Fibroblast of pulmonary artery (primary cell): ENCODE measurements at places on chromosomes 1 and 21.
A peak's percentile ranks its signal among the peaks of the same experiment; 100 is the strongest.

- no peak for DNase-seq
These were observed 5.4 kb downstream of the MYOG start for GRCh38 chr1:203080456-203080855.

GRCh38 chr1:206461602-206462455, 8.4 kb upstream of the IKBKE start:
- DNase-seq: peak; percentile 87

DNA sequence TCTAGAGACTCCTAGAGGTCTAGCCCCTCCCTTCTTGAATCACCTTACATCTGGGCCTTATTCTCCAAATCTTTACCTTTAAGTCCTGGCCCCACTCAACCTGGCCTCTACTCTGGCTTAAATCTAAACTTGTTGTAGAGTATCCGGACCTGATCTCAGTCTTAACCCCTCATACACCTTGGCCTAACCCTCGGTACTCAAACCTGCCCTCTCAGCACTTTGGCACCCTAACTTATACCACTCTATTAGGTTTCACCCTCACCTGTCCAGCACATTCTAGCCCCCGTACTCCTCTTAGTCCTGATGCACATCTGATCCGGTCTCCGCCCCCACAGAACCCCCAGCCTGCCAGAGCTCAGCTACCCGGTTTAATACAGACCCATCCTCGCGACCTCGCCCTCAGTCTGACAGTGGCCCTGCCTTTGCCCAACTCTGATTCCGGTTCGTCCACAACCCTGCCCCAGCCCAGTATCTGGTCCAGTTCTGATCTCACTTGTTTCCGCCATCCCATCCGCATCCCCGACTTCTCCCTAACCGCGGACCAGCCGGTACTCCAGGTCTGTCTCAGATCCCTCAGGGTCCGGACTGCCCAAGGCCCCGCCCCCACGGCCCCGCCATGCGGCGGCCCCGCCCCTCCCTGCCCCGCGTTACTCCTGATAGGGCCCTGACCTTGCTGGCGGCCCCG, 1.5 kb downstream of the TRIM62 start:
- peak; percentile 80 for DNase-seq

DNA sequence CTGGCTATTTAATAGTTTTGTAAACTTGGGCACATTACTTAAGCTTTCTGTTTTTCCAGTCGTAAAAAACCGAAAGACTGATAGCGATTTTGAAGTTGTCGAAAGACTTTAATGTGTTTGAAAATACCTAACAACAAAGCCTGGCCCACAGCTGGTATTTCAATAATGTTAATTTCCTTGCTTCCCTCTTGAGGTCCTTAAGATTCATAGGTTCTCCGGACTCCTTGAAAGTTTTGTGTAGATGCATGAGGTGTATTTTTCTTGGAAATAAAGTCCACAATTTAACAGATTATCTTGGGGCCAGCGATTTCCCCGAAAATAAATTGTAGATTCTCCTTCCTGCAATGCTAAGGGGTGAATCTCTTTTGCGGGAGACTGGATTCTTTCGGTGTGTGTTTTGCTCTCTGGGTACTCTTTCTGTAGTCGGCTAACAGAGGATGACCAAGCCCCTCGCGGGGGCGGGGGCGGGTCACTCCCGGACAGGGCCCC, 735 bp upstream of the YTHDF2 start:
- DNase-seq: no peak

DNA sequence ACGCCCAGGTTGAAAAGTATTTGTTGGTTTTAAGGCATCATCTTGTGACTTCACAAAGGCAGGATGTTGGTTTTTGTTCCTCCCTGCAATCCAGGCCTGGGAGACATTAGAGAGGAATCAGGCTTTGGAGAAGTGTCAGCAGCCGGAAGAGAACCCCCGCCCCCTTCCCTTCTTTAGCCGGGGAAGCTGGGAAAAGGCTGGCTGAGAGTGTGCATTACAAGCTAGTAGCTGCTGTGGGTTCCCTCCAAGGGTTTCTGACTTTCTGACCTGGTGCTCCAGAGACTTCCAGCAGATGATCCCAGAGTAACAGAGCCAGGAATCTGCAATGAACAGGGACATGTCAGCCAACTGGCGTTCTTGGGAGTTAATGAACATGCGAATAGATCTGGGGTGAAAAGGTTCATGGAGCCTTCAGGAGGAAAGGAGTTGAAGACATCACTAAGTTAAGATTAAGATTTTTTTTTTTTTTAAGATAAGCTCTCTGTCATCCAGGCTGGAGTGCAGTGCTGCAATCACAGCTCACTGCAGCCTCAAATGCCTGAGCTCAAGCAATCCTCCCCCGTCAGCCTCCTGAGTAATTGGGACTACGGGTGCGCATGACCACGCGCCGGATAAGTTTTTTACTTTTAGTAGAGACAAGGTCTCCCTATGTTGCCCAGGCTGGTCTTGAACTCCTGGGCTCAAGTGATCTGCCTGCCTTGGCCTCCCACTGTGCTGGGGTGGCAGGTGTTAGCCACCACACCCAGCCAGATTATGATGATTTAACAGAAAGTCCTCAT, 7.5 kb downstream of the DISP3 start:
- DNase-seq: no peak

- peak; percentile 54 for DNase-seq
These were observed 108.8 kb downstream of the PLXNA2 start for GRCh38 chr1:208135354-208135753.

DNA sequence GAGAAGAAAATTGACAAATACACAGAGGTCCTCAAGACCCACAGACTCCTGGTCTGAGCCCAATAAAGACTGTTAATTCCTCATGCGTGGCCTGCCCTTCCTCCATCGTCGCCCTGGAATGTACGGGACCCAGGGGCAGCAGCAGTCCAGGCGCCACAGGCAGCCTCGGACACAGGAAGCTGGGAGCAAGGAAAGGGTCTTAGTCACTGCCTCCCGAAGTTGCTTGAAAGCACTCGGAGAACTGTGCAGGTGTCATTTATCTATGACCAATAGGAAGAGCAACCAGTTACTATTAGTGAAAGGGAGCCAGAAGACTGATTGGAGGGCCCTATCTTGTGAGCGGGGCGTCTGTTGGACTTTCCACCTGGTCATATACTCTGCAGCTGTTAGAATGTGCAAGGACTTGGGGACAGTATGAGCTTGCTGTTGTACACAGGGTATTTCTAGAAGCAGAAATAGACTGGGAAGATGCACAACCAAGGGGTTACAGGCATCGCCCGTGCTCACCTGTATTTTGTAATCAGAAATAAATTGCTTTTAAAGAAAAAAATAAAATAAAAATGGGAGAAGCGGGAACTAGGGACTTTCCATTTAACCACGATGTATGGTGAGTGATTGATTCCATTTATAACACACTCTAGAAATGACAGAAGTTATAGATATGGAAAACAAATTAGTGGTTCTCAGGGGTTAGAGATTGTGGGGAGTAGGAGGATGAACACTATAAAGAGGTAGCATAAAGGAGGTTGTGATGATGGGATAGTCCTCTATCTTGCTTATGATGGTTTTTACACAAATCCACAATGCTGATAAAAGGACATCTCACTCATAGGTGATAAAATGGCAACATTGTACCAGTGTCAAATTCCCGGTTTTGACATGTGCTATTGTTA, 244.7 kb downstream of the MRPL39 start:
- DNase-seq: no peak

DNA sequence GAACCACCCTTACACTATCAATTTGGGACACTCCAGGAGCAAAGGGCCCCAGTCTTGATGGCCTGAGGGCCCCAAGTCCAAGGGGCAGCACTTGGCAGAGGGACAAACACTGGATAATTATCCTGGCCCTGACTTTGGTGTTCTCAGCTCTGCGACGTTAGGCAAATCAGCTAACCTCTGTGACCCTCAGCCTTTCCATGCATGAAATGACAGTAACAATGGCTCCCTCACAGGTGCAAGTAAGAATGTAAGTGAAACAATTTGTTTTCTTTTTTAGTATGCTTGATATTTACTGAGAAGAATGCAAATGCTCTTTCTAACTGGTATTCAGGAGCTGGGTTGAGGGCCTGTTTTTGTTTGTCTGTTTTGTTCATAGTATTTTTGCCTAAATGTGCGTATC, 61.6 kb upstream of the PRDX6 start:
- DNase-seq: no peak

GRCh38 chr1:3460672-3461131, 6.2 kb downstream of the ARHGEF16 start:
- DNase-seq: peak; percentile 22

DNA sequence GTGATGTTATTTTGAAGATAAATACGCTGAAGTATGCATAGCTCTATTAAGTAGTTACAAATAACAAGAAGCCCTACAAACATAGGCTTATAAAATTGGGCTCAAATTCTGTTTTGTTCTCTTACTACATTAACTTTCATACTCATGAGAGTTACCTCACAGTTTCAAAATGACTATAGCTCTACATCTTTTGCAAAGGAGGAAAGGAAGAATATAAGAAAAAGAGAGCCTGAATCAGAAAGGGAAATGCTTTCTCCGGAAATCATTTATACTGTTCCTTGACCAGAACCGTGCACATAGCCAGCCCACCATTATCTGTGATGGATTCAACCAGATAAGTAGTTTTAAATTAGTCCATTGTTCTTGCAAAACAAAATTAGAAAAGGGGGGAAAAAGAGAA, 1252.1 kb downstream of the NCAM2 start:
- DNase-seq: no peak

DNA sequence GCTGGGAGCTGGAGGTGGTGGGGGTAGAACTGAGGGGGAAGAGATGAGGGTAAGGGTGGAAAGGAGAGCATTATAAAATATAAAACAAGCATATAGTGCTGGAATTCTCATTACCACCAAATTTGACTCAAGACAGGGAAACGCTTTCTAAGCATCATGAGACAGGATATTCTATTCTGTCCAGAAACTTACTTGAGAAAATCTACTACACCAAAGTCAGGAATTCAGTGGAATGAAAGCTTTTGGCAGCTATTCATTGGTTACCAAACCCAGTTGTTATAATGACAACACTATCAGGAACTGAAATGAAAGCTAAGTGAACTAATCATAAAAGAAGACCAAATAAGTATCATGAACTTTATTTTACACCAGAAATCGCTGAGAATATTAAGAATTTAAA, 14.5 kb downstream of the AIDA start:
- peak; percentile 63 for DNase-seq

DNA sequence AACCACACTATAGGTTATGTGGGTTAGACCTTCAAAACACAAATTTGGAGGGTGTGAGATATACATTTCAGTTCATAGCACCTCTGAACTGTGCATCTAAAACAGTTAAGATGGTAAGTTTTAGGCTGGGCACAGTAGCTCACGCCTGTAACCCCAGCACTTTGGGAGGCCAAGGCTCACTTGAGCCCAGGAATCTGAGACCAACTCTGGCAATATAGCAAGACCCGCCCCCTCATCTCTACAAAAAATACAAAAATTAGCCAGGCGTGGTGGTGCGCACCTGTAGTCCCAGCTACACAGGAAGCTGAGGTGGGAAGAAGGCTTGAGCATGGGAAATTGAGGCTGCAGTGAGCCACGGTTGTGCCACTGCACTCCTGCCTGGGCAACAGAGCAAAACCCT, 47.9 kb downstream of the NAV1 start:
- no peak for DNase-seq

- DNase-seq: no peak
These were observed 683.4 kb downstream of the PTPRC start for GRCh38 chr1:199322278-199322677.

- no peak for DNase-seq
These were observed 40.1 kb upstream of the DMBX1 start for GRCh38 chr1:46449223-46450159.

GRCh38 chr21:38498057-38498833, at the start of gene ERG:
TSS of gene ERG (minus strand) at chr21:38498477. CDS start at chr21:38498380, 97 bp downstream.
- DNase-seq: no peak

GRCh38 chr1:164093543-164093942, 465.4 kb upstream of the PBX1 start:
- no peak for DNase-seq

GRCh38 chr1:41450747-41451285, 33.7 kb downstream of the EDN2 start:
- no peak for DNase-seq

DNA sequence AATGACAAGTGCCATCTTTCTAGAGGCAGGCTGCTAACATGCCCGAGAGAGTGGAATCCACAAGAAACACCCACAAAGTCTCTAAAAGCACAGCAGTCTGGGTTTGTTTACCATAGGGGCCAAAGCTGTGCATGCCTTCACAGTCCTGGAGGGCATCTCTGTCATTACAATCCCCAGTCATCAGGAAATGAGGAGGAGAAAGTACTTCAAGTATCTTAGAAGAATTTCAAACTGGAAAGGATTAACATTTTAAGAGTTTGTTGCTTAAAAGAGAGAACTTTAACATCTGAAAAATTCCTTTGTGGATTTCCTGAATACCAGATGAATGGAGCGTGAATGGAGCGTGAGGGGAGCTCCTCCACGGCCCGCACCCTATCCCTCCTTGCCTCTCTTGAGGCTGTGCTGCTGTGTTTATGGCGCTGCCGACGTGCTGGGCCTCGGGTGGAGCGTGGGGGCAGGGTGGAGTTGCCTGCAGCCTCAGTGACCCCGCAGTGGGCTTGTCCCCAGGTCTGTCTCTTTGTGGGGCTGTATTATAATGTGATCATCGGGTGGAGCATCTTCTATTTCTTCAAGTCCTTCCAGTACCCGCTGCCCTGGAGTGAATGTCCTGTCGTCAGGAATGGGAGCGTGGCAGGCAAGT, 23.3 kb downstream of the SLC6A17 start:
- no peak for DNase-seq

DNA sequence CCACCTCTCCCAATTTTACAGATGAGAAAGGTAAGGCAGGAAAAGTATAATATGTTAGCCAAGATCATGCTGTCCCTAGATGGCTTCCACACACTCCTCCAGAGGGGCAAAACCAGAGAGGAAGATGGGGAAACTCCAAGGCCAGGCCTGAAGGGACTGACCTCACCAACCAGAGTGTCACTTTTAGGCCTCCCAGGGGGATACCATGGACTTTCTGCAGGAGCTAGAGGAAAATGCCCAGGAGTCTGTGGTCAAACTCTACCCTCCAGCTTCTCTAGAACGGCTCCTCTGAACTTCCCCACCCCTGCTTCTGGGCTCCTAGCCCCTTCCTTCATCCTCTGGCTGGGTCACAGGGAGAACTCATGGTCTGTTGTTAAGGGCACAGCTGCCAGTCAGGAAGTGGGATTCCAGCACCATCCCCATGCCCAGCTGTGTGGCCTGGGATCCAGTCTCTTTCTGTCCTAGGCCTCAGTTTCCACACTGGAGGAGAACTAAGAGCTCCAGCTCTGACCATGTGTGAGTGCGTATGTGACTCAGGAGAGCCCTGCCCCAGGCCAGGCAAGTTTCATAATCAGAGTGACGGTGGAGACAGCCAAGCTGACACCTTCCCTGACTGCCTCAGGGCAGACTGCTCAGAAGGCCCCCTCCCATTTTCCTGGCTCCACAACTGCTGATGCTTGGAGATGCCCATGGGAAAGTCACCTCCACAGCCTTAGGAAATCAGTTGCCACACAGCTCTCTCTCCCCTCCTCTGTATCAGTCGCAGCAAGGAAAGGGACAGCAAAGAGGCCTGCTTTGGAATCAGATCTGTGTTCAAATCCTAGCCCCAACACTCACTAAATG, 1.9 kb downstream of the IGSF8 start:
- DNase-seq: peak; percentile 16

DNA sequence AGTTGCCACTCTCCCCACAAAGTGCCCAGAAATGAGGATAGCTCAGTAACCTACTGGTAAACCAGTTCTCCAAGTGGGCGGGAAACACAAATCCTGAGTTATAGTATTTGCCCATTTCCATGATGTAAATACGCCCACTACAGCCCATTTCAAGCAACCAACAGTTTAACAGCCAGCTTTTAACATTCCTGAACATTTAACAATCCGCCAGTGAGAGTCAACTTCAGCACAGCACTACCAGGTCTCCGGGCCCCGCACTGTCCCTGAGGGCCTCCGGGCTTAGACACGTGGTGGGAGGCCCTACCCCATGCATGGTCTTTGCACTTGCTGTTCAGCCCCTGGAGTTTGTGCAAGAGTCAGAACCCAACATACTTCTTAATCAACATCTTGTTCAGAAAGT, 132.0 kb upstream of the CTTNBP2NL start:
- peak; percentile 19 for DNase-seq
